ENCODE measurements at places on chromosomes 7 and 10. TPM values are rescaled to one million over a fixed set of nuclear protein-coding genes. Genes with fewer than 3 reads are reported as not detected.

DNA sequence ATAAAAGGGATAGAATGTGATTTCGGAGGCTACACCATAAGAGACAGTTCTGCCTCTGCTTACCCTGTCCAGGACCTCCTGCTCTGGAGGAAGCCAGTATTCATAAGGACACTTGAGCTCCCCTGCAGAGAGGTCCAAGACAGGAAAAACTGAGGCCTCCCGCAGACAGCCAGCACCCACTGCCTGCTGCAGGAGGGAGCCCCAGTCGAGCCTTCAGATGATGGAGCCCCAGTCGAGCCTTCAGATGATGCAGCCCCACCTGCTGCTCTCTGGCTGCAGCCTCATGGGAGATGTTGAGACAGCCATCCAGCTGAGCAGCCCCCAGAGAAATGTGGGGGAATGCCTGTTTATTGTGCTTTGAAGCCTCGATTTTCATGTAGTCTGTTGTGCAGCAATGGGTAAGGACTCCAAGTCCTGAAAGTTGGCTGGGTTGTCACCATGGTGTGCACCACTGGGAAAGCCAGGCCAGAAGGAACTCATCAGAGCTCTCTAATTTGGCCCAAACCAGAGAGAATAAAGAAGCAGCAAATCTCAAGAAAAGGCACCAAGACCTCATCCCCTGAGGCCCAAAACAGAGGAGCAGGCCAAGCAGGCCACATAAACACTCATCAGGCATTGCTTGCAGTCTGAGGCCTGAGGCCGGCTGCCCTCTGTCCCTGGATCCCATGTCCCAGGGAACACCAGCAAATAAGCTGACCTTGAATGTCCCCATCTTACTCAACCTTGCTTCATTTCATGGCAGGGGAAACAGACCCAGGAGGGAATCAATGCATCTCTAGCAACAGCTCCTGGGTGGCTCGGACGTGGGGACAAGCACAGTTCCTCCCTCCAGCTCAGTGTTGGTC is 30.9 kb downstream of the CALML5 start:
- no peak for DNase-seq

DNA sequence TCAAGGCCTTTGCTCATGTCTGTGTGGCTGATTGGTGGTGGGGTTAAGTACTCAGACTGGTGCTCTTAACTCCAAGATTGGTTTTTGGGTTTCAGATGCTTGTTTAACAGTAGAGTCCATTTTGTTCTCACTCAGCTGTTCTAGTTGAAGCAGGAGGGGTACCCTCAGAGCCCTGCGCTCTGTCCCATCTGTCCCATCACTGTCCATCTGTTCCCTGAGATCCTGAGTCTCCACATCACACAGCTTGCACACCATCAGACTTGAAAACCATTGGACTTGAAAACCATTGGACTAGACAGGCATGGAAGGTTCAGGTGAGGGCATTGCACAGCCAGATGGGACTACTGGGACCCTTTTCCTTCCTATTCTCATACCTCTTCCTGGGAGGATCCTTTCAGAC is 39.3 kb downstream of the TMEM178B start:
- no peak for DNase-seq

- no peak for DNase-seq
These were observed 121.1 kb downstream of the BBS9 start for GRCh38 chr7:33250421-33250871.

DNA sequence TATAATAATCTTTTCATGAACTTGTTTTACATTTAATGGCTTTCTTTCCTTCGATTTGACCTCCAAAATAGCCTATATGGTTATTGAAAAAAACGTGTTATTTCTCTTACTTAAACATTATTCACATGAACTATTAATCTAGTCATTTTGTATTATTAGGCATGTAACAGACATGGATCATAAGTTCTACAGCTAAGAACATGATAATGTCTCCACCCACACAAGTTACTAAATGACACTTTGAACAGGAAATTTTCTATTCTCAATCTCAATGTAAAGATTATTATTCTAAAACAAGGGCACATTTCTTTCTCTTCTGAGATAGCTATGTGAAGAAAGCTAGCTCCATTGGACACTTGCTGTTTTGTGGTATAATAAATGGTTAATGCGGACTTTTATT is 10.0 kb downstream of the LAMB4 start:
- no peak for DNase-seq

- no peak for DNase-seq
These were observed 99.7 kb upstream of the CCDC6 start for GRCh38 chr10:60006062-60006461.

DNA sequence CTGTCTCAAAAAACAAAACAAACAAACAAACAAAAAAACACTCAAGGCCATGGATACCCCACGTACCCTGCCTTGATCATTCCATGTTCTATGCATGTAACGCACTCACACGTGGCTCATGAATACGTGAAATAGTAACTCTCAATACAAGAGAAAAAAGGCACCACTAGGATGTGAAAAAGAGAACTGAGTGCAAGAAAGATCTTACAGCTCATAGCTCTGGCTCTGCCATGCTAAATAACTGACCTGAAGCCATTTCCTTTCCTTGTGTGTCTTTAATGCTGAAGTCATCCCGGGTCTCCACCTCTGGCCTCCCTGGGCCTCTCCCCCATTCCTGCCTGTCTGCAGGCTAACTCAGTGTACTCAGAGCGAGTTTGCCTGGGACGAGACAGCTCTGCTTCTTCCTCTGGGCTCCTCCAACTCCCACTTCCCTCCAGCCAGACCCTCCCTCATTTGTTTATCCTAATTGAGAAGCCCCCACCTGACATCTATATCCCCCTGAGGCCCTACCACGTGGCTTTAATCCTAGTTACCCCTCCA is 117.3 kb downstream of the PRPF18 start:
- no peak for DNase-seq

The TMEM176B gene
- total RNA-seq = 44.9 TPM
